ENCODE measurements at places on chromosomes 7 and 10.

DNA sequence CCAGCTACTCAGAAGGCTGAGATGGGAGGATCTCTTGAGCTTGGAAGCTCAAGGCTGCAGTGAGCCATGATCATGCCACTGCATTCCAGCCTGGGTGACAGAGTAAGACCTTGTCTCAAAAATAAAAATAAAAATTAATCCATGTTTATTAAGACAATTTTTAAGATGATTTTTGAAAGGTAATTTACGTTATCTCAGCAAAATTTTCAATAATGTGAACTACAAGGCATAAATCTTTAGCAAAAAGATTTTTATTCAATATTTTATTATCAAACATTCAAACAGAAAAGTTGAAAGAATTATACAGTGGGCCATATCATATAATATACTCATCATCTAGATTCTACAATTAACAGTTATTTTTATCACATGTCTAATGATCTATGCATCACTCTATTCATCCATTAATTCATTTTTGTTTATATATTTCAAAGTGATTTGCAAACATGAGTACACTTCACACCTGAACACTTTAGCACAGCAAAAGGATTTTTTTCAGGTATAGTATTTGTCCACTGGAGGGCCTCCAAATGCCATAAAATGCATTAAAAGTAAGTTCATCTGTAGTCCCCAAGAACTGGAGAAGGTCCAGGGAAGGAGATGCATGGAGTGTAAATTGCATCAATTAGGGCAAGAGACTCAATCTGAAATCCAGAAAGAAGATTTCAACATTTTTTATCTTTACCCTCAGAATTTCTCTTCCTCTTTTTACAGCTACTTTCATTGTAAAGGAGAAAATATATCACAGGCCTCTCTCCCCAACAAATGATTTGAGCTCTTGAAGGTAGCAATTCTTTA is 38.6 kb upstream of the RSBN1L start:
- DNase-seq: peak; percentile 91

DNA sequence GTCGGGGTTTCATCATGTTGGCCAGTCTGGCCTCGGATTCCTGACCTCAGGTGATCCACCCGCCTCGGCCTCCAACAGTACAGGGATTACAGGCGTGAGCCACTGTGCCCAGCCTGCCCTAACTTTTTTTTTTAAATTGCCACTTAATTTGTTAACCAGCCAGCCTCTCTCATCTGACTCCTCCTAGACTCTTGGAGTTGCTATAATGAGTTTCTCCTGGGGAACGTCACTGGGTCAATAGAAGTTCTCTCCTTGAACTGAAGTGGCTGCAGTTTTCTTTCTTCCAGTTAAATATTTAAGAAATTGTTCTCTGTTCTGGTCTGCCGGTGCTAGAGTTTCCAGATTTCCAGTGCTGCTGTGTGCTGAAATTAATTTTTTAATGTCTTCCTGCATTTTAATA is 27.6 kb downstream of the NEUROD6 start:
- no peak for DNase-seq

GRCh38 chr10:71223347-71224058 is 11.1 kb downstream of the UNC5B start:
- no peak for DNase-seq

- DNase-seq: no peak
Measured at GRCh38 chr10:97849103-97849686, 448 bp upstream of the GOLGA7B start.

DNA sequence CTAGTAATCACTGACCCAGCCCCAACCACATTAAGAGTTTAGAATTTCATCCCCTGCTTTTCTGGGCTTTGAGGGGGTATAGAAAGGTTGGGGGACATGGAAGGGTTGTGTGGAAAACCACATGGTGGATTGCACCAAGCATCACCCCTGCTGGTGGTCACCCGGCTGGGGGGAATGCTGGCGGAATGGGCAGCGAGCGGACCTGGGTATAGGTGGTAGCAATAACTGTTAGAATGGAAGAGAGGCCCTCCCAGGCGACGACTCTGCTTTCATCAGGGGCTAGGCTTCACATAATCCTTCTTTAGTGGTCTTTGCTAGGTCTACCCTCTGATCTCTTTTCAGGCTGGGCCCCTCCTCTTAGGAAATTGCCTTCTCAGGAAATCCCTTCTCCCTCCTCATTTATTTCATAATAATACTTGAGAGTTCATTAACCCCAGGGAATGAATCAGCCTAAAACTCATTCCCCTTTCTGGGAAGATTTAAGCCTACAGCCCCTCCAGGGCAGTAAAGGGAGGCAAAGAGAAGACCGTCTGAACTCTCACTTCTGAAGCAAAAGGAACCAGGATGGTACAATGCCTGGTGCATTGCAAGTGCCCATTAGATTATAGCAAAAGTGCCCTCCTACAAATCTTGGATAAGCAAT is 90.7 kb upstream of the LEP start:
- DNase-seq: no peak

GRCh38 chr10:114881417-114881816 is 56.6 kb upstream of the TRUB1 start:
- no peak for DNase-seq

- no peak for DNase-seq
Measured at GRCh38 chr7:27097686-27098577, 2.1 kb upstream of the HOXA1 start.

- DNase-seq: no peak
Measured at GRCh38 chr10:122062831-122063674, 74.1 kb downstream of the TACC2 start.

GRCh38 chr10:11724938-11725776 is 17.0 kb upstream of the ECHDC3 start:
- DNase-seq: peak; percentile 57

- peak; percentile 54 for DNase-seq
Measured at GRCh38 chr10:34666008-34666704, 148.9 kb downstream of the PARD3 start.

DNA sequence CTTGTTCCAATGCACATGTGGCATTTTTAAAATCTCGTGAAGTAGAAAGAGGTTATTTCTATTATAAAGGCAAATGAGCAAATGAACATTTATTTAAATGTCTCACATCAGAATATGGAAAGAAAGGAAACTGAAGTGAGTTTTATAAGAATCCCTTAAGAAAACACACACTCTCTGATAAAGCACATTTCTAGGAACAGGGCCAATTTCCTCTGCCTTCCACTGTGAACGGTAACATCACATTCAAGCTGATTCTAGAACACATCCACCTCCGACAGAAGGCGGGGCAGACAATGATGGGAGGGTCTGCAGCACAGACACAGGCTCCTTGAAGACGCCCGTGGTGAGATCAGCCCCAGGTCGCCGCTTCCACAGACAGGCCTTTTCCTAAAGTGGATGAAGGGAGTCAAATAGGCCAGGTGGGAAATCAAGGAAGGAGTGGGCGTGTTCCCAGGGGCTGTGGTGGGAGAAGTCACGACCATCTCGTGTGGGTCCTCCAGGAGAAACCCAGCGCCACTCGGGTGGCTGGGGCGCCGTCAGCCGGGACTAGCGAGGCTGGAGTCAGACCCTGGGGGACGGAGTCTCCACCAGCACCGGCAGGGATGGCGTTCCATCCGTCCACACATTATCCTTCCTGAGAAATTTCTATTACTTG is 31.1 kb downstream of the PITRM1 start:
- no peak for DNase-seq

DNA sequence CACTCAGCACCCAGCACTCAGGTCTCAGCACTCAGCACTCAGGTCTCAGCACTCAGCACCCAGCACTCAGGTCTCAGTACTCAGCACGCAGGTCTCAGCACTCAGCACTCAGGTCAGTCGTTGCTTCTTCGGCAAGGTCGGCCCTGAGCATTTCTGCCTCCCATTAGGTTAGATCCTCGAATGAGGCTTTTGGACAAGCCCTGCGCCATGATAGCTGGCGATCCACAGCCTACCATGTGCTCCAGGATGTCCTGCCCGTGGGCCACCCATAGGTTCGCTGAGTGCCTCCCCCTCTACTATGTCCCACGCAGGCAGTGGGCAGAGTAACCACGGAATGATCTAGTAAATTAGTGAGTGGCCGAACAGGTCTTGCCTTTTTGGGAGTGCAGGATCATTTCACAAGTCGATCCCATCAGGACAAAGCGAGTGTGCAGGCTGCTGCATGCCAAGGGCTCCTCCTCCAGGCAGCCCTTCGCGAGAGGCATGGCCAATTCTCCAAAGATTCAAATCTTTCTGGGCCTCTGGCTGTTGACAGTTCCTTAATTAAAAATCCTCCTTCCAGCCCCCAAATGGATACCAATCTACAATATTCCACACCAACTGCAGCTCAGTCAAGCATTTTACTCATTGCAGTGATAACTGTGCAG is 206.3 kb downstream of the ADARB2 start:
- DNase-seq: no peak

DNA sequence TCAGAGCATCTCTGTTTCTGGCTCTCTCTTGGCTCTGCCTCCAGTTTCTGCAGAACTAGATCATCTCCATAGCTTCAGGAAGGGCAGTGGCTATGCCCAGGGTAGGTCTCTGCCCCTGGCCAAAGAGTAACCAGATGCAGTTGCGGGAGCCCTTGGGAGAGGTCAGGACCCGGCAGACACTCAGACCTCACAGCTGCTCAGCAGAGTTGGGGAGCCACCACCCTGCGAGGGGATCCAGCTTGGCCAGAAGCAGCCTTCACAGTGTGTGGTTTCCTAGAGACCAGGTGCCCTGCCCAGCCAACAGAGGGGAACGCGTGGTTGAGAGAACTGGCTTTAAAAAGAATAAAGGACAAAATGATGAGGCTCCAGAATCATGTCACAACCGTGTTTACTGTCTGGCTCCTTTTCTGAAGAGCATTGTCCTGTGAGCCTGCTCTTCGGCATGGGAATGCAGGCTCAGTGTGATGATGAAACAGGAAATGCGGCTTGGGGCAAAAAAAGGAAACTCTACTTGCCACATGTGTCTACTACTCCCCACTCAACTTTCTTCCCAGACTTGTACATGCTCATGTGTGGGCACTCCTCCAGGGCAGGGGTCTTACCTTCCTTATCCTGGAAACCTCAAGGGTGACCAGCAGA is 243.1 kb downstream of the INHBA start:
- no peak for DNase-seq

DNA sequence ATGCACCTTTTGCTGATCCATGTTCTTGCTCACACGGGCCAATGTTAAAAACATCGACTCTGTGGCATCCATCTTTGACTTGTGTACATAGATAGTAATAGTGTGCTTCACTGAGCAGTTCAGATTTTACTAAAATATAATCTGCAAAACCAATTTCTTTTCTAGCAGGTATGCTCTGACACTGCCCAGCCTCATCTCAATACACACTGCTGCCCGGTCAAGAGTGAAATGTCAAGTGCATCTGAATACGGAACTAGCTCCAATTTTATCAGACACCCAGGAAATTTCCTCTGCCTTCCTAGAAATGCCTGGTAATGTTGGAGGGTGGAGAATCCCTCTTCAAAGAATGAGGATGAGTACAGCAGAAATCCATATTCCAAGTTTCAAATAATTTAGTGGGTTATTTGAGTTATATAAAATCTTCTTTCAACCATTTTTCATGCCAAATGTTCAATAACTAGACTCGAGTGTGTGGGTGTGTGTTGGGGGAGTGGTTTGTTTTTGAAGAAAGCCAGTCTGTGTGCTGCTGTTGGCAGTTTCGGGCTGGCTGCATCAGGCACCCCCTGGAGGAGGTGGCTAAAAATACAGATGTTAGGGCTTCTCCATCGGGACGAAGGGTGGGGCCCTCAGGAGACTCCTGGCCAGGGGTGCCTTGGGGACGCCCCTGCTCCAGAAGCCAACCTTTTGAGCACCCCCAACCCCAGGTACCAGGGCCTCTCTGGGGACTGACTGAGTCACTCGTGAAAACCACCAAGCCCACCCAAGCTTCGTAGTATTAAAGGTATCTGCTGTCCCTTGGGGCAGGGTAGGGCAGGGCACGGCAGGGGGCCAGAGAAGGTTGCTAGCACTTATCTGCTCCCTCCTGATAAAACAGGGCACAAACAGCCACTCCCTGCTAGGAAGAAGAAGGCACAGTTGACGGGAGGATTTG is 15.4 kb downstream of the CTBP2 start:
- DNase-seq: peak; percentile 16

DNA sequence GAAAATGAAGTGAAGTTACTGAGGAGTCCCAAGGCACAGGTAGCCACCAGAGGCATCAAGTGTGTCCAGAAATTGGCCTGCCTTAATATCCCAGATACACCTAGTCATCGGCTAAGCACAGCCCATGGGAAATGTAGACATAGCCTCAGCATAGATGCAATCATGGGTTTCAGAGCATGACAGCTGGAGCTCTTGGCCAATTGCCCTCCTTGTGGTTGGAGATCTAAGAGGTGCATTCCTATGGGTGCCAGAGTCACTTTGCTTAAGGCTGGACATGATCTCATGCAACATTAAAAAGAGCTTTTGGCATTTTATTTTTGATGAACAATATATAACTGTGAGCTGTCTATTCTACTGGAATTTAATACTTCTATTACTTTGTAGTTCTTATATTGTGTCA is 758.0 kb upstream of the LRRTM3 start:
- no peak for DNase-seq

DNA sequence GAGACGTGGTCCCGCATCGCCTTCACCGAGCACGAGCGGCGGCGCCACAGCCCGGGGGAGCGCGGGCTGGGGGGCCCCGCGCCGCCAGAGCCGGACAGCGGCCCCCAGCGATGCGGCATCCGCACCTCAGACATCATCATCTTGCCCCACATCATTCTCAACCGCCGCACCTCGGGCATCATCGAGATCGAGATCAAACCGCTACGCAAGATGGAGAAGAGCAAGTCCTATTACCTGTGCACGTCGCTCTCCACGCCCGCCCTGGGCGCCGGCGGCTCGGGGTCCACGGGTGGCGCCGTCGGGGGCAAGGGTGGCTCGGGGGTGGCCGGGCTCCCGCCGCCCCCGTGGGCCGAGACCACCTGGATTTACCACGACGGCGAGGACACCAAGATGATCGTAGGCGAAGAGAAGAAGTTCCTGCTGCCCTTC is 737 bp downstream of the CNNM2 start:
- DNase-seq: no peak

All from AML-193 (cell line).